ENCODE measurements at places on chromosomes 4 and X. TPM values are rescaled to one million over a fixed set of nuclear protein-coding genes. Genes with fewer than 3 reads are reported as not detected.

GRCh38 chr4:152004801-152005200, 244.0 kb upstream of the GATB start:
- H3K4me3 ChIP-seq: no peak overlapping the region
- H3K27me3 ChIP-seq: no peaks in the 10 kb centered on the region
- H3K36me3 ChIP-seq: no peaks in the 10 kb centered on the region
- peaks cover 18% of the 10 kb centered on the region for H3K4me1 ChIP-seq
- DNase-seq: no peak

DNA sequence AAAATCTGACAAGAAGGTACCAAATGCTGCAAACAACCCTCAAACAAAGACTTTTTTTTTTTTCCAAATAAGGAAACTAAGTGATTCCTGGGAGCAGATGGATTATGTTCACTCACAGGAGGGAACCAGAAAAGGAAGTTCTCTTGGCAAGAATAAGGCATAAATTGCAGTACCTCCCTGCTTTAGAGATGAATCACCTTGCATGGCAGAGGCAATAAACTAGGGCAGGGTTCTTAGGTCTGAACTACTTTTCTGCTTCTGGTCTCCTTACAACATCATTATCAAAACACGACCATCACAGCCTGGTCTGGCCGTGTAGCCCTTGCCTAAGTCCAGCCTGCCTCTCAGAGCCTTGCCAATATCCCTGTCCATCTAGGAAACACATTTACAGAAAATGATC, 6.3 kb downstream of the TMEM31 start:
- H3K36me3 ChIP-seq: no peaks in the 10 kb centered on the region
- DNase-seq: no peak
- H3K27ac ChIP-seq: no peak overlapping the region
- no peaks in the 10 kb centered on the region for H3K4me1 ChIP-seq

DNA sequence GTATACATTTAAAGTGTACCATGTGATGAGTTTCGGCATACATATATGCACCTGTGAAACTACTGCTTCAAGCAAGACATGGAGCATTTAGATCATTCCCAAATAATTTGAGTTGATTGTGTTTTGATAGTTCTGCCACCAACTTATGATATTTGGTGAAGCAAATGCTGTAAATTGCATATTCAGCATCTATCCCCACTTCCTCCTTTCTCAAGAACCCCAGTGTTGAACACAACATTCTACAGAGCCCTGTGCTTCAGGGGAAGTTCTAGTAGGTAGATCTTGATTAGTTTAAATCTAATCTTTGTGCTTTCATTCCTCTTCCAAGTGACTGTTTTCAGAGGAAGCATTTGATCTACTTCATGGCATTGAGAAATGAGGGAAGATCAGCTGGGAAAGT, 5.4 kb upstream of the SHROOM3 start:
- no peak overlapping the region for H3K4me3 ChIP-seq
- peaks cover 7% of the 10 kb centered on the region for H3K27me3 ChIP-seq
- no peak overlapping the region for H3K27ac ChIP-seq
- no peaks in the 10 kb centered on the region for H3K4me1 ChIP-seq

Gene CABS1
- not detected for polyA plus RNA-seq

Gene SHOX
- polyA plus RNA-seq: not detected

Gene ADAMTS3
- polyA plus RNA-seq: not detected
